ENCODE measurements at places on chromosomes 3 and 15. TPM values are rescaled to one million over a fixed set of nuclear protein-coding genes. Genes with fewer than 3 reads are reported as not detected.

The SEMA3F gene
- total RNA-seq = 0.21 TPM

DNA sequence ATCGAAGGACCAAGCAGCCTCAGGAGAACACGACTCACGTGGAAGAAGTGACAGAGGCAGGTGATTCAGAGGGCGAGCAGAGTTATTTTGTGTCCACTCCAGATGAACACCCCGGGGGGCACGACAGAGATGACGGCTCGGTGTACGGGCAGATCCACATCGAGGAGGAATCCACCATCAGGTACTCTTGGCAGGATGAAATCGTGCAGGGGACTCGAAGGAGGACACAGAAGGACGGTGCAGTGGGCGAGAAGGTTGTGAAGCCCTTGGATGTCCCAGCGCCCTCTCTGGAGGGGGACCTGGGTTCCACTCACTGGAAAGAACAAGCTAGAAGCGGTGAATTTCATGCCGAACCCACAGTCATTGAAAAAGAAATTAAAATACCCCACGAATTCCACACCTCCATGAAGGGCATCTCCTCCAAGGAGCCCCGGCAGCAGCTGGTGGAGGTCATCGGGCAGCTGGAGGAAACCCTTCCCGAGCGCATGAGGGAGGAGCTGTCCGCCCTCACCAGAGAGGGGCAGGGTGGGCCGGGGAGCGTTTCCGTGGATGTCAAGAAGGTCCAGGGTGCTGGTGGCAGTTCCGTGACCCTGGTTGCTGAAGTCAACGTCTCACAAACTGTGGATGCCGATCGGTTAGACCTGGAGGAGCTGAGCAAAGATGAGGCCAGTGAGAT lies 26.0 kb downstream of the SYNM start:
- no peak for DNase-seq

DNA sequence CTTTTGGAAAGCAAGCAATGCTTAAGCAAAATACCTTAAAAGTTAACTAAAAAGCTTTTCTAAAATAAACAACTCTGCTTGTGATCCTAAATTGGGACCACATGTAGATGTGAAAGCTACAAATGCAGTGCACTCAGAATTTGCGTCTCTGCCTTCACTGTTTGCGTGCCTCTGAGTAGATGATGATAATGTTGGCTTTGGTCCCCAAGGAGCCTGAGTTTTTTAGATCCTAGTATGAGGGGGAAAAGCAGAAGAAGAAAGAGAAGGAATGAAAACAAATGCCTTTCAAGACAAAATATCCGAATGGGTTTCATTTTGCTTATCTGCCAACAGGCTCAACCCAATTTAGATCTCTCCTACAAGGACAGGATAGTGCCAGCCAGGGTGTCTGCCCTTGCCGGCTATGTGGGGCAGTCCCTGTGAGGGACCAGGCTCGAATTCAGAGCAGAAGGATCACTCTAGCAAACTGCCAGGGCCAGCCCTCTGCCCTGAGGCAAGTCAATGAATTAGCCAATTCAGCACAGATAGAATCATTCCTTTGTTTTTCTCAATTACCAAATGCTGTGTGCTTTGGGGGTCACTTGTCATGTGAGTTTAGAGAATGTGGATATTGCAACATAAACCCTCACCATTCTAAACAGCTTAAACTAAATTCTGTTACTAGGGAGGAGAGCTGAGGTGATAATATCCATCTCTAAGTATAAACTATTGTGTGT lies 28.5 kb downstream of the SCG5 start:
- no peak for DNase-seq

- no peak for DNase-seq
Measured at GRCh38 chr15:40293905-40294895, 11.3 kb upstream of the ANKRD63 start.

GRCh38 chr3:86951322-86951721 lies 39.6 kb downstream of the VGLL3 start:
- no peak for DNase-seq
